Breast epithelium (tissue), 4 donors: ENCODE measurements at places on chromosomes 16 and 17. TPM values are rescaled to one million over a fixed set of nuclear protein-coding genes. Genes with fewer than 3 reads are reported as not detected.

ADAP2 gene
- total RNA-seq: 40.0 TPM

LRRC46 gene
- 0.16 TPM for total RNA-seq

SLC38A8 gene
- total RNA-seq: not detected

DNA sequence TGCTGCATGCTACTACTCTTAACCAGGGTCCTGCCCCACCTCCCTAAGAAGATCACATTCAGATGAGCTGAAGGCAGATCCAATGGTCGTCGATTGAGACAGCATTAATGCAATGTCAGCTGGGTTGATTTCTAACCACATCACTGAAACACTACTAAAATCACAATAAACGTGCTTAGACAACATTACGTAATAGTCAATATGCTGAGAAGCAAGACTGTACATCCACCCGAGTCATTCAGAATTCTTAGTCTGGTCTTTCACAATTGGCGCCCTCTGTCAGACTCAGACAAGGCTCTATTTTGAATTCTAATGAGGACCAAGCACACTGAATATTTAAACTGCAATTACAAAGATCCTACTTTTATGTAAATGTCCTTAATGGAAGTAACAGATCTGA is 205.2 kb downstream of the STX8 start:
- no peaks in the 10 kb centered on the region for H3K36me3 ChIP-seq
- H3K4me1 ChIP-seq: no peaks in the 10 kb centered on the region
- no peak overlapping the region for H3K27ac ChIP-seq
- H3K27me3 ChIP-seq: no peaks in the 10 kb centered on the region

- H3K27me3 ChIP-seq: no peaks in the 10 kb centered on the region
- H3K4me1 ChIP-seq: peaks cover 4% of the 10 kb centered on the region
- H3K4me3 ChIP-seq: no peak overlapping the region
- H3K27ac ChIP-seq: no peak overlapping the region
Observed at GRCh38 chr16:88507231-88507743, 54.2 kb downstream of the ZFPM1 start.

- H3K27me3 ChIP-seq: no peaks in the 10 kb centered on the region
- peak overlapping the region; percentile 86 for H3K27ac ChIP-seq
- no peaks in the 10 kb centered on the region for H3K36me3 ChIP-seq
- no peak for DNase-seq
- H3K4me1 ChIP-seq: peaks cover 7% of the 10 kb centered on the region
Observed at GRCh38 chr17:2239882-2240430, 63.6 kb downstream of the SMG6 start.

GRCh38 chr17:21164216-21164615 is 37.5 kb downstream of the DHRS7B start:
- no peak for DNase-seq
- H3K27me3 ChIP-seq: no peaks in the 10 kb centered on the region
- no peaks in the 10 kb centered on the region for H3K36me3 ChIP-seq
- H3K4me1 ChIP-seq: no peaks in the 10 kb centered on the region
- no peak overlapping the region for H3K27ac ChIP-seq
- H3K4me3 ChIP-seq: no peak overlapping the region

DNA sequence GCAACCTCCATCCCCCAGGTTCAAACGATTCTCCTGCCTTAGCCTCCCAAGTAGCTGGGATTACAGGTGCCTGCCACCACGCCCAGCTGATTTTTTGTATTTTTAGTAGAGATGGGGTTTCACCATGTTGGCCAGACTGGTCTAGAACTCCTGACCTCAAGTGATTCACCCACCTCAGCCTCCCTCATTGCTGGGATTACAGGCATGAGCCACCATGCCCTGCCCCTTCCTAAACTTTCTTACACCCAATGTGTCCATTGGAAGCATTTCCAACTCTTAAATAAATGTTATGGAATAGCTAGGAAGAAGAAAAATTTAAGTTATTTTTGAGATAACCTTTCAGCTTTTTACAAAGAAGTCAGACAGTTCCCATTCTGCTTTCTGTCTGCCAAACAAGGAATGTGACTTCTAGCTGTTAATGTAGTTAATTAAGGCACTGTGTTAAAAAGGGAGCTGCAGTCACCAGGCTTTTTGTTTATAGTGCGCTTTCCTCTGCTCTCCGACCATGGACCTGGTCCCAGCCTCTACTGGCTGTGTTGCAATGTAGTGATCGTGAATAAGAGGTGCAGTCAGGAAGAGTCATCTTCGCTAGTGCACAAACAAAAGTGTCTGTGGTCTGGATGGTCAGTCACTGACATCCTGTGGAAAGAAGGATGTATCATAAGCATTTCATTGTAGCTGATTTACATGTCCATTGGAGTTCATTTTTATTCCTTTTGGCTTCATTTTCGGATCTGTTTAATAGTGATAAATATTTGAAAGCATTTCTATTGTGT is 39.7 kb downstream of the USP10 start:
- H3K27me3 ChIP-seq: no peaks in the 10 kb centered on the region
- H3K27ac ChIP-seq: no peak overlapping the region
- no peaks in the 10 kb centered on the region for H3K36me3 ChIP-seq
- peaks cover 4% of the 10 kb centered on the region for H3K4me1 ChIP-seq

GRCh38 chr16:11670171-11671131 is 2.2 kb downstream of the SNN start:
- peak overlapping the region; percentile 80 for H3K27ac ChIP-seq
- H3K36me3 ChIP-seq: no peaks in the 10 kb centered on the region
- peaks cover 23% of the 10 kb centered on the region for H3K4me1 ChIP-seq

TMED6 gene
- total RNA-seq: 1.3 TPM

DNA sequence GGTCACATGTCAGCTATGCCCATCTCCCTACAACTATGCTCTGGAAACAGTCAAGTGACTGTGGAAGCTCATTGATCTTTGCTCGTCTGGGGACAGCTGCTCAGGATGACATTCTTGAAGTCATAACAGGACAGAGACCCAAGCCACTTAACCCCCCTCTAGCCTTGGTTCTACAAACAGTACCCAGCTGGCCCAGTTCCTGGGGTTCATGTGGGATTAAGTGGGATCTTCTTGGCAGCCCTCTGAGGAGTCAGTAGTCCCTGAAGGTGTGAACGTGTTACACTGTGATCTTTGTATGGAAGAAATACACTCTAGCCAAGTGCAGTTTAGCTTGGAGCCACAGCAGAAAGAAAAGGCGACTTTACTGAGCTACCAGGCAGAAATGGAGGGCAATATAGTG is 25.8 kb downstream of the UBN1 start:
- DNase-seq: no peak
- H3K27me3 ChIP-seq: no peaks in the 10 kb centered on the region
- no peak overlapping the region for H3K27ac ChIP-seq
- H3K36me3 ChIP-seq: no peaks in the 10 kb centered on the region
- H3K4me1 ChIP-seq: peaks cover 10% of the 10 kb centered on the region

DNA sequence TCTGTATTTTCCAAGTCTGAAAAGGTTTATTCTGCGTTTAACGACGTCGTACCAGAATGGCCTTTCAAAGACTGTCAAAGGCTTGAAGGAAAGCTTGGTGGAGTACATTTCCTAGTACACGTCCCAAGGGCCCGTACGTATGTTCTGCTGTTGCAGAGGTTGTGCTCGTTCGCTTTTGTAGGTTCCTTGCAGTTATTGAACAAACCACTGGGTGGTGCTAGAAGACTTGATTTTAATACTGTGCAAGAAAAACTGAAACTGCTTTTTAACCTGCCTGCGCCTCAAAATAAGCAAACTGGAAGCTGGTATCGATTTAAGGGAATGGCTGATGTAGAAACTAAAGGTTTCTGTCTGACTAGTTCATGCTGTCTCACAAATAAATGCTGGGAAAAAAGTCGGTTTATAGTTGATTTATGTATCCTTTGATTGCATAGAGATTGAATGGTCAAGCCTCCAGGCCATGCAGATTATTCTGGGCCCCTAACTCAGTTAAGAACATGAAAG is 54.6 kb downstream of the USP10 start:
- no peaks in the 10 kb centered on the region for H3K36me3 ChIP-seq
- H3K4me1 ChIP-seq: peaks cover 5% of the 10 kb centered on the region
- peak overlapping the region; percentile 1 for H3K4me3 ChIP-seq

DNA sequence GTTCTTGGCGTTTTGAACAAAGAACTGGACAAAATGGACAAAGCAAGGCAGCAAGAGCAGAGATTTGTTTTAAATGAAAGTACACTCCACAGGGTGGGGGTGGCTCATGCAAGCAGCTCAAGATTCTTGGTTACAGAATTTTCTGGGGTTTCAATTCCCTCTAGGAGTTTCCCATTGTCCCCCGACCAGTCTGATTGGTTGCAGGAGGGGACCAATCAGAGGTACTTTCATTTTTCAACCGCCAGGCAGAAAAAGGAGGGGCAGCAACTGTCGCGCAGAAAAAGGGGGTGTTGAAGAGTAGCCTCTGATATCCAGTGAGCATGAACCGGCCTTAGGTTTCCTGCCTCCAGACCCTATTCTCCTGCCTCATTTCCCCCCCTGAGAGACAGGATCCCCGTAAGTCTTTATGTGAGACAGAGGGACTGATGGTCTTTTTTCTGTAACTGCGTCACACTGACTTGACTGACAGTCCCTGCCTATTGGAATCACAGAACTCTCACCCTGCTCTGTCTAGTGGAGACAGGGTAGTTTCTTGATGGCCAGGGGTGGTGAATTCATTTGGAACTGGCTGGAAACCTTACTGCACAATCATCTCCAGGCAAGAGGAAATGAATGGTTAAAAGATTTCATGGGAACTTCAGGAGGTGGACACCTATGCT is 59.4 kb upstream of the ALOX12 start:
- no peaks in the 10 kb centered on the region for H3K27me3 ChIP-seq
- H3K36me3 ChIP-seq: no peaks in the 10 kb centered on the region
- peak overlapping the region; percentile 67 for H3K27ac ChIP-seq
- no peak for DNase-seq
- H3K4me3 ChIP-seq: peak overlapping the region; percentile 59
- H3K4me1 ChIP-seq: no peaks in the 10 kb centered on the region

- H3K27me3 ChIP-seq: no peaks in the 10 kb centered on the region
- H3K36me3 ChIP-seq: no peaks in the 10 kb centered on the region
- H3K27ac ChIP-seq: peak overlapping the region; percentile 95
- H3K4me1 ChIP-seq: no peaks in the 10 kb centered on the region
Observed at GRCh38 chr16:20740007-20740883, 1.4 kb downstream of the THUMPD1 start.

GRCh38 chr16:54707813-54708212 is 222.9 kb upstream of the IRX5 start:
- H3K27ac ChIP-seq: no peak overlapping the region
- DNase-seq: no peak
- H3K27me3 ChIP-seq: no peaks in the 10 kb centered on the region
- no peaks in the 10 kb centered on the region for H3K36me3 ChIP-seq
- no peaks in the 10 kb centered on the region for H3K4me1 ChIP-seq

GRCh38 chr17:8658810-8659209 is 28.3 kb upstream of the MYH10 start:
- DNase-seq: no peak
- H3K4me1 ChIP-seq: no peaks in the 10 kb centered on the region
- no peaks in the 10 kb centered on the region for H3K27me3 ChIP-seq
- no peak overlapping the region for H3K27ac ChIP-seq
- H3K4me3 ChIP-seq: no peak overlapping the region

BCL6B gene
- 4.1 TPM for total RNA-seq

- peak overlapping the region; percentile 88 for H3K27ac ChIP-seq
- no peak overlapping the region for H3K4me3 ChIP-seq
- H3K4me1 ChIP-seq: no peaks in the 10 kb centered on the region
Observed at GRCh38 chr17:30345527-30346075, 11.7 kb upstream of the TMIGD1 start.
